ENCODE measurements at places on chromosomes 1 and 21.

DNA sequence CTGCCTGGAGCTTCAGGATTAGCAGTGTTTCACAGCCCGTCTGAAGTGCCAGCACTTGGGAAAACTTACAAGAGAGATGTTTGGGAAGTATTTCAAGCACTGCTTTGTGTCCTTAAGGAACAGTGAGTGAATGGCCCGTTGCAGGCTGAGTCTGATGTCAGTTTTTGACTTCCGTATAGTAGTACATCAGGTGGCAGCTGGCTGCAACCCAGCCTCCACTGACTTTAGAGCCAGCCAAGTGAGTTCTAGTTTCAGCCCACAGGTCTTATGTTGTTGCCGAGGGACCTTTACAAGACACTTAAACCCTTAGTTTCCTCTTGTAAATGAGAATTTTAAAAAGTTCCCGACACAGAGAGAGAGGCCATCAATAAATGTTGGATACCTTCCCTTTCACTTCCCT lies 35.0 kb downstream of the UCK2 start:
- DNase-seq, result no peak
- H3K4me3 ChIP-seq, result peak overlapping the region; percentile 24
- H3K4me1 ChIP-seq, result peaks cover 36% of the 10 kb centered on the region
- H3K27ac ChIP-seq, result peak overlapping the region; percentile 58
- H3K36me3 ChIP-seq, result no peaks in the 10 kb centered on the region
- no peaks in the 10 kb centered on the region for H3K27me3 ChIP-seq

- H3K27me3 ChIP-seq, result no peaks in the 10 kb centered on the region
- no peaks in the 10 kb centered on the region for H3K36me3 ChIP-seq
- no peak overlapping the region for H3K27ac ChIP-seq
- no peak overlapping the region for H3K4me3 ChIP-seq
Measured at GRCh38 chr1:17776426-17776825, 21.3 kb downstream of the ACTL8 start.

DNA sequence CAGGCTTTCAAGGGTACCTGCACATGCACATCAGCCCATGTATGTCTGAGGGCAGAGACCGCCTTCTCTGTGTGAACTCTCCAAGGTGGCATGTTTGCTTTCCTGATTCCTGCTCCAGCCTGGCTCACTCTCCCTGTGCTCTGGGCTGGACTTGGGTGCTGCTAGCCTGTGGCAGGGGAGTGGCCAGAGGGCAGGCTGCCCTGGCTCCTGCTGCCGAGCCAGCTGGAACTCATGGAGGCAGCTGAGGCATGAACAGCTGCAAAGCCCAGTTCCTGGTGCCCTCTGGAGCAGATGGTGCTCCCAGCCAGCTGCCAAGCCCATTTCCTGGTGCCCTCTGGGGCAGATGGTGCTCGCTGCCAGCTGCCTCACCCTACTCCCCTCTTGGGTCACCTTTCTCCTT lies 7.6 kb downstream of the UBL4B start:
- H3K27ac ChIP-seq, result no peak overlapping the region
- H3K4me3 ChIP-seq, result no peak overlapping the region
- peaks cover 13% of the 10 kb centered on the region for H3K27me3 ChIP-seq
- no peaks in the 10 kb centered on the region for H3K36me3 ChIP-seq
- H3K4me1 ChIP-seq, result no peaks in the 10 kb centered on the region

- no peak for DNase-seq
- no peaks in the 10 kb centered on the region for H3K36me3 ChIP-seq
- peaks cover 16% of the 10 kb centered on the region for H3K27me3 ChIP-seq
Measured at GRCh38 chr1:180854456-180854855, 58.2 kb upstream of the KIAA1614 start.

DNA sequence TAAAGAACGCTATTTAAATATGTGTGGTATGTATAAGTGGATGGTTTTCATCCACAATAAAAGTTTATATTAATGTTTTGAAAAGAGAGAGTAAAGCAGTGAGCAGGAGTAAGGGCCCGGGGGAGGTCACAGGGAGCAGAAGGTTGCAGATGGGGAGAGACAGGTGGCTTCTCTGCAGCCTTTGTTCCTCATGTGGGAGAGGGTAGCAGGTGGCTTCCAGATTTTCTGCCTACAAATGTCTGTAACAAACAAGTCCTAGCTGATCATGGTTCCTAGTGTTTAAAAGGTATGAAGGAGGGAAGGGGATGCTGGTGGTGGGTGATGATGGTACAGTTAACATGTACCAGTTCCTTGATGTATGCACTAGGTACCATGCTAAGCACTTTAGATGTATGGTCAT lies 18.8 kb downstream of the QSOX1 start:
- H3K4me3 ChIP-seq, result no peak overlapping the region
- H3K27ac ChIP-seq, result no peak overlapping the region
- peaks cover 91% of the 10 kb centered on the region for H3K36me3 ChIP-seq
- no peaks in the 10 kb centered on the region for H3K27me3 ChIP-seq
- no peak for DNase-seq

- no peak within 1 kb of the TSS for H3K4me3 ChIP-seq
- DNase-seq, result no peak
- no peaks in the 10 kb centered on the region for H3K36me3 ChIP-seq
- no peaks in the 10 kb centered on the region for H3K4me1 ChIP-seq
Measured at GRCh38 chr1:100719490-100719889, at the start of gene VCAM1. TSS of gene VCAM1 (plus strand) at chr1:100719742. CDS start at chr1:100719861, 119 bp downstream.

GRCh38 chr1:176857632-176858031 lies 306.9 kb downstream of the ASTN1 start:
- DNase-seq, result no peak
- no peak overlapping the region for H3K27ac ChIP-seq
- H3K36me3 ChIP-seq, result no peaks in the 10 kb centered on the region
- no peaks in the 10 kb centered on the region for H3K4me1 ChIP-seq
- no peaks in the 10 kb centered on the region for H3K27me3 ChIP-seq

DNA sequence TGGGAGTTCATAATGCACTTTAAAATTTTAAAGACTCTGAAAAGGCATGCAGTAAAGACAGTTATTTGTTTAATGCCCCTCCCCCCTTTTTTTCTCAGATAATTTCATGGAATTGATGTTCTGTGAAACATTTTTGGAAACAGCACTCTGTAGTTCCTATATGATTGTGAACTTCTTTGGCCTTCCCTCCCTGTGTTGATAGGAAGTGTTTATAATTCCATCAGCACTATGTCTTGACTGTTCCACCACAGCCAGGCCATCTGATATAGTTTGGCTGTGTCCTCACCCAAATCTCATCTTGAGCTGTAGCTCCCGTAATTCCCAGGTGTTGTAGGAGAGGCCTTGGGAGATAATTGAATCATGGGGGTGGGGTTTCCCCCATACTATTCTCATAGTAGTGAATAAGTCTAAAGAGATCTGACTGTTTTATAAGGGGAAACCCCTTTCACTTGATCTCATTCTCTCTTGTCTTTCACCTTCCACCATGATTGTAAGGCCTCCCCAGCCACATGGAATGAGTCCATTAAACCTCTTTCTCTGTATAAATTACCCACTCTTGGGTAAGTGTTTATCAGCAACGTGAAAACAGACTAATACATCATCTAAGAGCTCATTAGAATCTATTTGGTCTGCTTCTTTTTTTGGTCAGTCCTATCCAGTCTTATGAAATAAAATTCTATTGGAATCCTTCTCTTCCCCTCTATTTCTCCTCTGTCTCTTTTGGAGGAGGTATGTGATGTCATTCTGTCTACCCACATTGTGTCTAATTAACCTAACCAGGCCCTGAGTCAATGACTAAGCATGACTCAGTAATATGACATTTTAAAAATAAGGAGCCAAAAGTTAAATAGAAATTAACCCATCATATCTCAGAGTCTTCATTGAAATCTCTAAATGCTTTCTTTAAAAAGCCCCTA lies 8.9 kb downstream of the CCDC185 start:
- H3K4me1 ChIP-seq, result no peaks in the 10 kb centered on the region
- no peak overlapping the region for H3K27ac ChIP-seq
- no peak for DNase-seq
- H3K27me3 ChIP-seq, result no peaks in the 10 kb centered on the region
- H3K4me3 ChIP-seq, result no peak overlapping the region
- no peaks in the 10 kb centered on the region for H3K36me3 ChIP-seq

DNA sequence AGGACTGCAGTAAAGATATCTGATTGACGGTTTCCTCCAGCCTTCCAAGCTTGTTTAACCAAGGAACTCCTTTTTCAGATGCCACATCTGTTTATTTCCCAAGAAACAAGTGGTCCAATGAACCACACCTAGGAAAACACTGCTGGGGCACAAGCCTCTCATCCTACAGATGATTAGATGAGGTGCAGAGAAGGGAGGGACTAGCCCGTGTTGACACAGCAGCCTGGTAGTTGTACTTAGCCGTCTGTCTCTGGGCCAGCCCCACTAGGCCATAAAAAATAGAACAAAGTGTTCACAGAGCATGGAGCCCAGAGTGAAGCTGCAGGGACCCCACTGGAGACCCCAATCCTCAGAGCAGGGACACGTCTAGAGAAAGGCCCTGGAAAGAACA lies 32.1 kb downstream of the LRP8 start:
- DNase-seq, result no peak
- no peaks in the 10 kb centered on the region for H3K27me3 ChIP-seq
- no peak overlapping the region for H3K27ac ChIP-seq
- peaks cover 11% of the 10 kb centered on the region for H3K4me1 ChIP-seq
